ENCODE measurements at places on chromosomes 11 and 22. TPM values are rescaled to one million over a fixed set of nuclear protein-coding genes. Genes with fewer than 3 reads are reported as not detected.

GRCh38 chr11:73980001-73980961 is 2.4 kb downstream of the UCP2 start:
- peak; percentile 20 for DNase-seq

DNA sequence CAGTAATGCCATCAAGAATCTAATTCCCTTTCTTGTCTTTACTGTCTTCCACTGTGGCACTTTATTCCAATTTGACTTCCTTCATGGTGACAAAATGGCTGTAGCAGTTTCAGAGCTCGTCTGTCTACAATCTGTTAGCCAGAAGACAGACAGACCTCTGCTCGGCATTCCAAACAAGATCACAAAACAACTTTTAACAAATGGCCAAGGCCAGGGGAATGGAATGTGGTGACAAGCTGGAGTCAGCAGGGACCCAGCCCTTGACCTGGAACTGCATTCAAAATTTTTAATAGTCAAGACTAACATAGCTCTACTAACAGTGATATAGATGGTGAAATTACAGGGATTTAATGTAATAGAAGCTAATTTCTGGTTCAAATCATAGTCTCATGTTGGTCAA is 637.2 kb downstream of the ETS1 start:
- DNase-seq = no peak

DNA sequence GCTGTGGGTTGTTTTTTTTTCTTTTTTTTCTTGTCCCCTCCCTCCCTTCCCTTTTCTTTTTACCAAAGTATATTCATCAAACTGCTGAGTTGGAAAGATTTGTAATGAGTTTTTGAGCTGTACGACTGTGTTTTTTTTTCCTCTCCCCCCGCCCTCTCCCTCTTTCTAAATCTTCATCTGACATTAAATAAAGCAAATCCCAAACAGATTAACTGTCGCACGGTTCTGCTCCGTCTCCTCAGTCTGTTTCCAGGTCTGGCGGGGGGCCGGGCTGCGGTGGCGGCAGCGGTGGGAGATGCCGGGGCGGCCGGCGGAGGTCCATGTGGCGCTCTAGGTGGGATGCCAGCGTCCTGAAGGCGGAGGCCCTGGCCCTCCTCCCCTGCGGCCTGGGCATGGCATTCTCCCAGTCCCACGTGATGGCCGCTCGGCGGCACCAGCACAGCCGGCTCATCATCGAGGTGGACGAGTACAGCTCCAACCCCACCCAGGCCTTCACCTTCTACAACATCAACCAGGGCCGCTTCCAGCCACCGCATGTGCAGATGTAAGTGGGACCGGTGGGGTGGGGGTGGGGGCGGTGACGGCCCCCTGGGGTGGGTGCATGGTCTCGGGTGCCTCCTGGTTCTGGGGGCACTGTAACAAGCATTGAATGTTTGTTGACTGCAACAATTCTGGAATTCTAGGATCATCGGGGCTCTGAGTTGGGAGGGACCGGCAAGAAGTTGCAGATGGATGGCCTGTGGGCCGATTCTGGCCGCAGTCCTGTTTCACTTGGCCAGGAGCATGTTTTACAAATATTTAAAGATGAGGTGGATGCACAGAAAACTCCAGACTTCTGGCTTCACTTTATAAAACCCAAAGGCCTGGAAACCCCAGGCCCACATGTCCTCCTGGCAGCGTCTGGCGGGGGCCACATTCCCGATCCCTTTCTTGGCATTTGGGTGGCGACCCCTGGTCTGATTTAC is 13.1 kb downstream of the MPPED1 start:
- no peak for DNase-seq

C11orf52 gene
- polyA plus RNA-seq = 11.5 TPM

PLCB3 gene
- 17.2 TPM for polyA plus RNA-seq

DNA sequence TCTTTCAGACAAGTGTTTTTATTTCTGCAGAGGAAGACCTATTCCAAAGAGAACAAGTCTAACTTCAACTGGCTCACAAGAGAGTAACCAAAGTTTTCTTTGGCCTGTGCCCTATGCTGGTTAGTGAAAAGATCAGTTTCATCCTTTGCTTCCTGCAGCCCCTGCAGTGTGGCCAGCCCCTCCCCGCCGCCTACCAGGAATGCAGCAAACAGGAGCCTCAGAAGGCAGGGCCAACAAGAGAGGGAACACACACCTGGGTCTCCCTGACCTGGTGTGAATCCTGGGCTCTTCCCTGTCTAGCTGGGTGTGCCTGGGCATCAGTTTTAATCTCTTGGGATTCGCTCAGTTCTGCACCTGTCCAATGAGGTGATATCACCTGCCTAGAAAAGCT is 21.5 kb upstream of the SCARF2 start:
- no peak for DNase-seq

- DNase-seq = no peak
Observed at GRCh38 chr11:17171916-17172315, 35.9 kb downstream of the PIK3C2A start.

DNA sequence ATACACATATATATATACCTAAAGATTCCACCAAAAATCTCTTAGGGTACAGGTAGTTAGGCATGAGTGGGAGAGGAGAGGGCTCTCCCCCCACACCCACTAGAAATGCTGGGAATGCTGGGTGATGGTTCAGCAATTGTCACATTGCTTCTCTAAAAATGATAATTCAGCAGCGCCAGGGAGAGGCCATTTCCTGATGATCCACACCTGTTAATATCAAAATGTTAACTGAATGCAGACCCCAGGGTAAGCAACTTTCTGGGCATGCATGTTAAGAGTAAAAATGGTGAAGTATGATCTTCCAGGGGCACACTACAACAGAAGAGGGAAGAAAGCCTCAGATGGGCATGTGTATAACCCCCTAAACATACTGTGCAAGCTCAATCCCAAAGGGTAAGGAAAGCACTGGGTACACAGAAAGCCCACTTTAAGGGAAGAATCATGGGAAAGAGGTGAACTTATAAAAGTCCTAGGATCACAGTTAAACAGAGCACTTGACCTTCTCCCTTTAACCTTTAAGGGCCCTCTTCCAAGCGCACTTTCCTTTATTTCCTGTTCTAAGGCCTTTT is 67.6 kb upstream of the GNAZ start:
- DNase-seq = no peak

DNA sequence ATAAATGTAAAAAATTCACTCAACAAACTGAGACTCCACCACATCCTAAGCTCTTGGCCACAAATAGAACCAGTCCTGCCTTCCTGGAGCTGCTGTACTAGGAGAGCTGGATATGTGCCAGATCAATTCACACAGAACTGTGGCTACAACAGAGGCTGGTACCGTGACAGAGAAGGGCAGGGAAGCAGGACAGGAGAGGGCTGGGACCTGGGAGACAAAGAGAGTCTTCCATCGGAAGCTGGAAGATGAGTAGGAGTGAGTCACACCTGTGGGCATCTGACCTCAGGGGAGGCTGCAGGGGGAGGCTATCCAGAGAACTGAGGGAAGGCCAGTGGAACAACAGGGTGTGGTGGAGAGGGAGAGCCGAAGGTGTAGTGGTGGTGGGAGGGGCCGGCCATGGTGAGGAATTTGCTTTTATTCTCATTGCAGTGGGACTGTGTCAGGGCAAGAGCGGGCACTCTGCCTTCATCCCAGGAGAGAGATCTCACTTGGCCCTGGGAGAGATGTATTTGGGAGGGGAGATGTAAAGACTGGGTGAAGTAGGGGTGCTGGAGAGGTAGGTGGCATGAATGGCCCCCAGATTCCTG is 1.9 kb upstream of the LTBP3 start:
- no peak for DNase-seq

DNA sequence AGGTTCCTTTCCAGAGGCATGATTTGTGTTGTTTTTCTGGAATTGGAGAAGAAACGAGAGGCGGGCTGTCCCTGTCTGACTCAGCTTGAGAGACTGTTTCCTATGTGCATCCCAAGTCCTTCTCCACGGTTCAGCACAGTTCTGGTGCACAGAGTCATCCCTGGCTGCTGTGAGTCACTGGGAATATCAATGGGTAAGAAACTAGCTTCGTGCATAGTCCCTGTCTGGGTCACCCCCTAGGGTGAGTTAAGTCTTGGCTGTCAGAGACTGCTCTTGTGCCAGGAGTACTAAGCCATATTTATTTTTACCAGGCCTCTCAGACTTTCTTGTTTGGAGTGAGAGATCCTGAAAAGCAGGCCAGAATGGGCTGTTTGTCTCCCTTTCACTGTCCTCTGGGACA is 2.4 kb upstream of the LRP4 start:
- DNase-seq = no peak

ARHGAP42 gene
- 22.8 TPM for polyA plus RNA-seq

PRR5L gene
- 10.6 TPM for polyA plus RNA-seq

- DNase-seq = no peak
Observed at GRCh38 chr11:58924230-58924629, 15.1 kb upstream of the GLYATL1 start.

DNA sequence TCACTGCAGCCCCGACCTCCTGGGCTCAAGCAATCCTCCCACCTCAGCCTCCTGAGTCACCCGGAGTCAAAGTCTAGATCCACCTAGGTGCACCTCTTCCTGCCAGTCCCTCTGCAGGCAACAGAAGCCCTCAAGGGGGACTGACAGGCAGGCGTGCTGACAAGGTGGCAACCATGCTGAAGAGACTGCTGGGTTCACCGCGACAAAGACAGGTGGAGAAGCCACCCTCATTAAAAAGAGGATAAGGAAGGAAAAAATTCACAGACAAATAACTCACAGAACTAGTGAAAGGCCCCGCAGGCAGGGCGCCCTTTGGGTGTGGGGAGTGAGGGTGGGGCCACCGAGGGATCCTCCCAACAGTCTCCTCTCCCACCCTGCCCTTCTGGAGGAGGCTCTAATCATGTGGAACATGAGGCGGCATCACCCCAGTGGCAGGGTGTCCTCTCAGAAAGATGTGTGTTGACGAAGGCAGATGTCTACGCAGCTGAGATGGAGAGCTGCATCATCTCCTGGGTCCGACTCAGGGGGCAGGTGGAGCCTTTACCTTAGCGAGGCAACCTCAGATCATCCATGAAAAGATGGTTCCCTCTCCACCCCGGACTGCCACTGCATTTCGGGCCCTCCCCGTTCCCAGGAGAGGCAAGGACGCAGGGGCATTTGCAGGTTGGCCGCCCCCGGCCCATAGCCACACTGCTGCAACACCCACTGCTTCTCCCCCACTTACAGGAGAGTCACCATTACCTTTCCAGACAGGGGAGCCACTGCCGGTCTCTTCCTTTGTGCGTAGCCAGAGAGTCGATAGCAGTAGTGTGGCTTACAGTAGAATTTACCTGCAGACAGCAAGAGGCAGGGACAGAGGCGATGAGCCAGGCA is 91.2 kb upstream of the BID start:
- DNase-seq = no peak

DNA sequence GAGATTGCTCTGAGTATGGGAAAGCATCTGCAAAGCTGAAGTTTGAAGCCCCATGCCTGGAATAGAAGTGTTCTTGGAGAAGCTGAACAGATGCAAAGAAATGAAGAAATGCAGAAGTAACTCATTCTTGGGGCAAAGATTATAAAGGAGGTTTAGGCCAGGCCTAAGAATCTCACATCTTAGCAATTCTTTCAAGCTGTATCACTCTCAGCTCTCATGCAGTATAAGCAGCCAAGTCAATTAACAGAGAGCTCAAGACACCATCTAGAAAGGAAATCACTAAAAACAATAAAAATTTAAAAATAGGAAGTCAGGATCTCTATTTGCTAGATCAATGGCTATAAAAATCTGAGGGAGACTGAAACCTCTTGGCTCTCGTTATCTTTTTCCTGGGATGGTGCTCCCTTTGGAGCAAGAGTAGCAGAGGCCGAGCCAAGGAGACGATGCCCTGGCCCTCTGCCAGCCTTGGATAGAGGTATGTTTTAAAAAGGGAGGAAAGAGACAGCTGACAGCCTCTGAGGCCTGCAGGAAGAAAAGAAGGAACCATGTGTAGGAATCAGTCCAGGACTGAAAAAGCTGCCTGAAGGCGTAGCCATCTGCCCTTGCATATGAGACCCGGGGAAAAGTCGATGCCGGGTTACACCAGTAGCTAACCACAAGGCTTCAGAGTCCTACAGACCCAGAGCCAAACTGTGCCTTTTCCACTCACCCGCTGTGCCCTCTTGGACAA is 229.8 kb downstream of the BLID start:
- no peak for DNase-seq

DNA sequence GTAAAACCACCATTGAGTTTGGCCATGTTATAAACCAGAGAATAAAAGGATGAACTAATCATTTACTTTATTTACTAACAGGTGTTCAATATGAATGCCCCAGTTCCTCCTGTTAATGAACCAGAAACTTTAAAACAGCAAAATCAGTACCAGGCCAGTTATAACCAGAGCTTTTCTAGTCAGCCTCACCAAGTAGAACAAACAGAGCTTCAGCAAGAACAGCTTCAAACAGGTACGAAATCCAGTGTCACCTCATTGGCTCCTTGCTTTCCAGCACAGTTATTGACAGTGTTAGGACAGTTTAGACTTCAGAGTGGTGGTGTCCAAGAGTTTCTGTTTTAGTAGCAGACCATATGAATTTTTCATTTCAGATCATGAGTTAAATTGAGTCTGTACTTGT is 13.6 kb upstream of the NAT10 start:
- DNase-seq = no peak

DNA sequence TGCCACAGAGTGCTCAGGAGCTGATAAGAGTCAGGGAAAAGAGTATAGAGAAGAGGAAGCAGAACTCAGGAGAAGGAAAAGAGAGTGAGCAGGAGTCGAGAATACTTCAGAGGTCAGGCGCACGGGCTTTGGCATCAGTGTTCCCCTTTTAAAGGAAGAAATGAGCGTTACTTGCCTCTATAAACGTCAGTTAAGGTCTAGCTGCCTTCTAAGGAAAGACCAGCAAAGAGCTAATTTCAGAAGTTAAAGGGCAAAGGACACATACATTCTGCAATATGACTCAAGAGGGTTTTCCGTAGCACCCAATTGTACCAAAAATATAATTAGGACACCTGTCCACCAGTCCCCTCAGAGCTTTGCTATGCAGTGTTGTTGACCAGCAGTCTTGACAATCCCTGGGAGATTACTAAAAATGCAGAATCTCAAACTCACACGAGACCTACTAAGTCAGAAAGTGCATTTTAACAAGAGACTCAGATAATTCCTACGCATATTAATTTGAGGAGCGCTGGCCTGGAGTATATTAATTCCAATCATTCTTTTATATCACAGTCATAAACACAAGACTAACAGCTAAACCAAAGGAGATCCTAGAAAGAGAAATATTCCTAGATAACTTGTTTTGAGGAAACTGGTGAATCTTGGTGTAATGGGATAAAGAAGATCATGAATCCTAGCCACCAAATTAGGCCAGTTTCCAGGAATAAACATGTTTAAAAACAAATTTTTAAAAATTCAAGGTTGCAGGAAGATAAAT is 249.0 kb downstream of the CADM1 start:
- DNase-seq = no peak

FAM181B gene
- polyA plus RNA-seq = 0.09 TPM

MYBPC3 gene
- polyA plus RNA-seq = not detected

GRCh38 chr11:129396454-129396853 is 20.8 kb downstream of the BARX2 start:
- no peak for DNase-seq
